Activated T-cell treated with anti-CD3 and anti-CD28 coated beads for 4 hours (primary cell): ENCODE measurements at places on chromosomes 16 and 17.
A peak's percentile ranks its signal among the peaks of the same experiment; 100 is the strongest.

DNA sequence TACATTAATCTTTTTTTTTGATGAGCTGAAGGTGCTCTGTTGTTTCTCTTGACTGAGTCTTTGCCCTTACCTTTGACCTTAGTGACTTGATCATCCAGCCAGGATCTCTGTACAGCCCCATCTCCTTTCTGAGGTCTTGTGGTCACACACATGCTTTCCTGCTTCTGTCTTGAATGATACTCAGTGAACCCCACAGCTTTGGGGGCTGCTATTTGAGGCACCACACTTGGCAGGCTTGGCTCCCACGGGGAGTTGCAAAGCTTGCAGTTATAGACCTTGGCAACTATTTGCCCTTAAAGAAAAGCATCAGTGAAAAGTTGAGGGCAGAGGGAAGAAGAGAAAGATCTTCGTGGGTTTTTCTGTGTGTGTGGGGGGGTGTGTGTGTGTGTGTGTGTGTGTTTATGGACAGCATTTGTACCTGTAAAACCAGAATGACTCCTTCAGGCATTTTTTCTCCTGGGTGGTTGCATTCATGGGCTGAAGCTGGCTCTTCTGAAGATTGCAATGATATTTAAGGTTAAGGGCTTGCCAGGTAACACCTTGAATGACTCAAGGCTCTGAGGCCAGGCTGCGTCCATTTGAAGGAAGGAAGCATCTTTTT lies 101.6 kb downstream of the MSI2 start:
- no peak for DNase-seq

DNA sequence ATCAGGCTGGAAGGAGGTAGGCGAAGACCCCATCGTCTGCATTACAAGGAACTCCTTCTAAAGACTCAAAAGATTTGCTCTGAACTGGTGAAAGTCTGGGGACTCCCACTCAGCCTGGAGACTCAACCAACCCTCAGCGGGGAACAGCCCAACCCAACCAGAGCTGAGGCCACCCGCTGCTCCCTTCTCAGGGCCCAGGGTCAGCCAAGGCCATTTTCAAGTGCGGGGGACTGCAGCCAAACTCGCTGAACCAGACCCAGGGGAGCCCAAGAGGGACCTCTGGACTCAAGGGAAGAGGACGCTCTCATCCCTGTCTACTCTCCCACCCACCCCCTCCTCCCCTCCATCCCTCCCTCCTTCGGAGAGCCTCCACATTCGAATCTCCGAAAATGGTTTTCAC lies 24.1 kb downstream of the XYLT1 start:
- no peak for DNase-seq

GRCh38 chr16:47600376-47600775 lies 139.2 kb downstream of the PHKB start:
- DNase-seq = no peak

GRCh38 chr17:69179227-69179952 lies 37.7 kb upstream of the ABCA6 start:
- DNase-seq = no peak

- DNase-seq = no peak
Observed at GRCh38 chr17:78475211-78475610, 96.8 kb downstream of the PGS1 start.

DNA sequence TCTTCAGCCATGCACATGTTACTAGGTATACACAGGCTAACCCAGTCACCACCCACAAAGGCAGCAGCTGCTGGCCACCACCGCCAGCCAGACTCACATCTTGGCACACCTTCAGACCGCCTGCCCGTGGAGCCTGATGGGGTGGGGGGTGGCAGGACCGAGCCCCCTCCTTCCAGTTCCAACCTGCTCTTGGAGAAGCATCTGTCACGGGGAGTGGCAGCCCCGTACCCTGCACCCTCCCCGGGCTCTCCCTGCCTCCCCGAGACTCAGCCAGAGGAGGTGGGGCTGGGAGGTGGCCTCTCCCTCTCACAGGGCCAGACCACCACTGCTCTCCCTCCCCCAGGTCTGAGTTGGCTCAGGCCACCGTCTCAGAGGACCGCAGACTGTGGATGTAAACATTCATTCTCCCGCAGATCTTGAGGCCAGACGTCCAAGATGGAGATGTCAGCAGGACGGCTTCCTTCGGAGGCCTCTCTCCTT lies 11.3 kb upstream of the RBFOX3 start:
- DNase-seq = no peak

- no peak for DNase-seq
Observed at GRCh38 chr16:72023962-72024361, 15.4 kb downstream of the DHODH start.

DNA sequence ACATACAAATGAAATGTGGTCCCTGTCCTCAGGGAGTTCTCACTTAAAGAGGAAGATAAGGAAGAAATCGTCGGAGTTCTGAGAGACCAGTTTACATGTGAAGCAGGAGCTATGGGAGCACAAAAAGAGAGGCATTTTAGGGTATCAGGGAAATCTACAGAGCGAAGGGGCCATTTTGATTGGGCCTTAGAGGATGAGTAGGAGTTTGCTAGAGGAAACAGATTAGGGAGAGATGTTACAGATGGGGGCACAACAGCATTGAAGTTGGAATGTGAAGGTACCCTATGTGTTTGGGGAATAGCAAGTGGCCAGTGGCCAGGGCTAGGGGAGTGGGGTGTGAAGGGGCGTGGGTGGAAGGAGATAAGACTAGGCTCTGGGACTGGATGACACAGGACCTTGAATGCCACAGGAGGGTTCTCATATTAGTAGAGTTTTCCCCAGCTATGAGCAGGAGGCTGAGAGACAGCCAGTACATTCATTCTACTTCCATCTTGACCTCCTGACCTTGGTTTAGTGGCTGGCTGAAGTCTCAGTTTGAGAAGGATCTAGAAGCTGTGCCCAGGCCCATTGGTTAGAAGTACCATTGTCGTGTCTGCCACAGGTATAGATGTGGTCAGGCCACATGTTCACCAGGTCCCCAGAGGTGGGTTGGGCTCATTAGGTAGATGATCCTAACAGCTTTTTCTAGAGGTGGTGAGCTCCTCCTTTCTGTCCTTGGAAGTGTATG lies 34.8 kb downstream of the CPNE2 start:
- DNase-seq = no peak

- no peak for DNase-seq
Observed at GRCh38 chr16:9248162-9248561, 156.7 kb downstream of the HAPSTR1 start.

GRCh38 chr17:75830164-75831031 lies 13.8 kb downstream of the UNC13D start:
- peak; percentile 15 for DNase-seq

- DNase-seq = peak; percentile 54
Observed at GRCh38 chr17:75124041-75124818, 7.3 kb downstream of the NT5C start.
